ENCODE measurements at places on chromosomes 4 and X. TPM values are rescaled to one million over a fixed set of nuclear protein-coding genes. Genes with fewer than 3 reads are reported as not detected.

The USP17L30 gene
- total RNA-seq, result not detected

GRCh38 chr4:177012918-177013545 is 220.3 kb upstream of the VEGFC start:
- no peak for DNase-seq

The GPR101 gene
- not detected for total RNA-seq

GRCh38 chr4:3302786-3303564 is 10.2 kb downstream of the RGS12 start:
- DNase-seq, result no peak

DNA sequence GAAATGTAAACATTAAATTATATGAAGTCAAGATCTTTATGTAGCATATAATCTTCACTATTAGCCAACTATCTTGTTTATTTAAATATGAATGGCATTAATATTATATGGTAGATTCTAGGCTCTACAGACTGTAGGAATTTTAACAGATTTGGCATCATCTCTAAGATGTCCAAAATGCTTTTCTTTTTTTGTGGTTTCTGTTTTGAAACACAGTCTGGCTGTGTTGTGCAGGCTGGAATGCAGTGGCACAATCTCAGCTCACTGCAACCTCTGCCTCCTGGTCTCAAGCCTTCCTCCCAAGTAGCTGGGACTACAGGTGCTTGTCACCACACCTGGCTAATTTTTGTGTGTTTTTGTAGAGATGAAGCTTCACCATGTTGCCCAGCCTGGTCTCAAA is 76.2 kb downstream of the ELOVL6 start:
- DNase-seq, result no peak

- DNase-seq, result no peak
Measured at GRCh38 chr4:110526589-110526988, 50.6 kb downstream of the ENPEP start.

The FREM3 gene
- total RNA-seq, result not detected
